ENCODE measurements at places on chromosomes 2 and 18.

DNA sequence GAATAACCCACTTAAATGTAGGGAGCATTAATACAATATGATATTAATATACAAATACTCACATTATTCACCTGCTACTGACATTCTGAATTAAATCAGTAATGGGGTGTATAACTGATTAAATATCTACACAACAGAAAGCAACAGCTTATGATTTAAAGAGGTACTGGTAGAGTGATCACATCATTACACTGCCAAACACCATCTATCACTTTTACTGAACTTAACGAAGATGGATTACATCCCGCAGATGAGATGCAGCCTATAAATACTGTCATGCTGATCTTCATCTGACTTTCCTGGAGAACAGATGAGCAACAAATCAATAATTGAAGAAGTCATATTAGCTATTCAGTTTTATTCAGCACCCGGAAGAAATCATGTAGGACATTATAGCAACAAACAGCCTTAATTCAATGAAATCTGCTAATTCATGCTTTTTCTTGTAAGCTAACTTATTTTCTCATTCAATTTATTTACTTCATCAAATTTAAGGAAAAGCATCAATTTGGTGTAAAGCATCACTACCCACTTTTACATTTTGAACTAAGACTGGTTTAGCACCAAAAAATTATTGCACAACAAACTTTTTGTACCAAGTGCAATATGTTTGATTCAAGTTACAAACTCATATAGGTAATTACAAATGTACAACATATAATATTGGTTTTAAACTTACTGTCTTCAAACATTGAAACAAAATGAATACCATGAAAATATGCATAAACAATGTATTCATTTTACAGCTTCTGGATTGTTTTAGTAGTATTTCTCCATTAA lies 1509.0 kb downstream of the LRP1B start:
- no peak for DNase-seq

- DNase-seq, result peak; percentile 8
Measured at GRCh38 chr2:26246818-26247217, 2.1 kb downstream of the HADHB start.

GRCh38 chr2:11154016-11154922 lies 998 bp upstream of the SLC66A3 start:
- no peak for DNase-seq

- no peak for DNase-seq
Measured at GRCh38 chr2:235968155-235968554, 200.0 kb downstream of the GBX2 start.

DNA sequence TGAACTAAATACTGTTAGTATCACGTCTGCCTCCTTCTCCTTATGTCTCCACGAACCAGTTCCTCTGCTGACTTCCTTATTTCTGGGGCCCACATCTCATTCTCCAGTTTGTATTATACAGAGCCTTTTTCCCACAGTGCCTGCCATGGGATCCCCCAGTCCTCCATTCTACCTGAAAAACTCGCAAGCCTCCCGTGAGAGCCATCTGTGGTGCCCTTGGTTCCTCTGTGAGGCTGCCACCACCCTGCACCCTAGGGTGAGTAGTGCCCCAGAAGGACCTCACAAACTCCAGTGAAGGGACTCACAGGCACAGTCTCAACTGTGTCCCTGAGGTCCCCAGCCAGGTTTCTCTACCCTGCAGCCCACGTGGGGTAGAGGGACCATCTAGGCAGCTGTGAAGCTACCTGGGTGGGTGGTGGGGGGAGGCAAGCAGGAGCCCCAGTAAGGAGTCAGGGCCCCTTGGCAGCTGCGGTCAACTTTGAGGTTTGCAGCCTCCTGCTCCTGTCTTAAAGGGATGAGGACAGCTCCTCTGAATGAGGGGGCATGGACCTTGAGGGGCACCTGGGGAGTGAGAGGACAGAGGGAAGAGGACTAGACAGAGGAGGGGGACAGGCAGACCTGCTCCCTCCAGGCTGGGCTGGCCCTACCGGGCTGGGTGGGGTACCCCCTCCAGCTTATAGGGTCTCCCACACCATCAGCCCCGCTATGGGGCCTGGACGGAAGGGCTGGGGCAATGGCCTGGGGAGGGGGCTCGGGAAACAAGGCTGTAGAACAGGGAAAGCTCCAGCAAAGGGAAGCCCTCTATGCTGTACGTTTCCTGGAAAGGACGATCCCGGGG lies 1.0 kb downstream of the PSTPIP2 start:
- no peak for DNase-seq

- DNase-seq, result no peak
Measured at GRCh38 chr2:120739438-120740090, 3.9 kb downstream of the GLI2 start.

DNA sequence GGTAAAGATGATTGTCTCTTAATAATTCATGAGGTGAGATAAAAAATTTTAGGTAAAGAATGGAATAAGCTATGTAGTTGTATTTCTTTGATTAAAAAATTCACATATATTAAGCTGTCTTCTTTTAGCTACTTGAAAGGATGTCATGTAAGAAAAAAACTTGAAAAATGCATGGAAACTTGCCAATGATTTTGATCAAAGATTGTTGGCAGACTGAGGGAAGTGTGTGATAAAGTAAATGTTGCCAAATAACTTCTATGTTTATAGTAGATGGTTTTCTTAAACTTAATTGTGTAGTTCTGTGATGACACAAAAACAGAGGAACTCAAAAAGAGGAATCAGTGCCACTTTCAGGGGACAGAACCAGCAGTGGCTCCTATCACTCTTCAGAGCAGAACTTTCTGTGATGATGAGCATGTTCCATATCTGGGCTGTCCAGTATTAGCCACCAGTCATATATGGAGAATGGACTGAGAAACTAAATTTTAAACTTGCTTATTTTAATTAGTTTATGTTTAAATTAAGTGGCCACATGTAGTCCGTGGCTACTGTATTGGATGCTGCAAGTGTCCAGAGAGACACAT lies 51.9 kb upstream of the SLC38A11 start:
- no peak for DNase-seq

DNA sequence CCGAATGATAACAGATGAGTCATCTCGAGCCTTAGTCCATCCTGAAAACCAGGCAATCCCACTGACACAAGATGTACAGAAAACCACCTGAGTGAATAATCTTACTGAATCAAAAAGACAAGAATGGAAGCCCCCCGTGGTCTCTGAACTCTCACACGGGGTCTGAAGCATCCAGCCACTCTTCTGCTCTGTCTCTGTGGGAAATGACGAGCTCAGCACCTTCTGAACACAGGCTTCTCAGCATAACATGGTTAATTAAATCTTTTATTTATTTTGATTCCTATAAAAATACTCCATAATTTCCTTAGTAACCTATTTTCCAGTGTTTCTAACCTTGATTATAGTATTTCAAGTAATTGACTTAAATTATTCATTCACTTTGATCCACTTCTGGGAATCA lies 203.7 kb downstream of the TMEM163 start:
- no peak for DNase-seq

- DNase-seq, result no peak
Measured at GRCh38 chr18:50559752-50560680, at the start of gene MAPK4. MAPK4 (plus strand) TSS chr18:50560087; CDS start chr18:50663959, 103,872 bp downstream.

DNA sequence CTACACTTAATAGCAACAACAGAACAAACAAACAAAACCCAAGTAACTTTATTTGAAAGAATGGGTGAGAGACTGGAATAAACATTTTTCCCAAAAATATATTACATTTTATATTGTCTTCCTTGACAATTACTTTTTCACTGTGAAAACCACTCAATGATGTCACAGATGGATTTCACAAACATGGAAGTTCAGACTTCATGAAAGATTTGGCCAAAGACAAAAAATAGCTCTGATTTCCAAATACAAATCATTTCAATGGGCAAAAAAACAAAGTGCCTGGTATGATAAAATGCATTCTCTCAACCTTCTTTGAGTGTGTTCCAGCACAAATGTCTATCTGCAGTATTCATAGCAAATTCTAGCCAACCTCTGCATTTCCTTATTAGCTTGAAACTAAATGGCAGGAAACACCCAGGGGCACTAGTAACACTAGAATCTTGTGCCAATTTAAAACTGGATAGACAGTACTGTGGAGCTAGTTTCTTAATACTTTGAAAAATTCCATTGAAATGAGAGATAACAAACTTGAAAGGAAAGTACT lies 28.5 kb upstream of the NAPG start:
- DNase-seq, result no peak

GRCh38 chr2:158586491-158586890 lies 129.7 kb downstream of the PKP4 start:
- DNase-seq, result no peak

DNA sequence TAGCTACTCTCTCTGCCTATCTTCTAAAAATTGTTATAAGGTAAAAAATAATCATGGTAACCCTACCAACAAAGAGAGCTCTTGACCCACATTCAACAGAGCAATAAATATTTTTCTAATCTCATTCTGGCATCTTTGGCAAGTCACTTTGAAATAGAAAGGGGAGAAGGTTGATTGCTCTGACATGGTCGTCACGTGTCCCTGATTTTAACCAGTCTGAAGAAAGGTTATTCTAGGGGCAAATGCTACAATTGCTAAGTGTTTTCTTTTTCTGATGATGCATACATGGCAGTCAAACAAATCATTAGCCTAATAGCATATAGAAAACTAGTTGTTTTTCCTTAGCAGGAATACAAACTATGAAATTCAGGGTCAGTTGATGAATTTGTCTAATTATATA lies 153.3 kb upstream of the MAP3K20 start:
- DNase-seq, result no peak

DNA sequence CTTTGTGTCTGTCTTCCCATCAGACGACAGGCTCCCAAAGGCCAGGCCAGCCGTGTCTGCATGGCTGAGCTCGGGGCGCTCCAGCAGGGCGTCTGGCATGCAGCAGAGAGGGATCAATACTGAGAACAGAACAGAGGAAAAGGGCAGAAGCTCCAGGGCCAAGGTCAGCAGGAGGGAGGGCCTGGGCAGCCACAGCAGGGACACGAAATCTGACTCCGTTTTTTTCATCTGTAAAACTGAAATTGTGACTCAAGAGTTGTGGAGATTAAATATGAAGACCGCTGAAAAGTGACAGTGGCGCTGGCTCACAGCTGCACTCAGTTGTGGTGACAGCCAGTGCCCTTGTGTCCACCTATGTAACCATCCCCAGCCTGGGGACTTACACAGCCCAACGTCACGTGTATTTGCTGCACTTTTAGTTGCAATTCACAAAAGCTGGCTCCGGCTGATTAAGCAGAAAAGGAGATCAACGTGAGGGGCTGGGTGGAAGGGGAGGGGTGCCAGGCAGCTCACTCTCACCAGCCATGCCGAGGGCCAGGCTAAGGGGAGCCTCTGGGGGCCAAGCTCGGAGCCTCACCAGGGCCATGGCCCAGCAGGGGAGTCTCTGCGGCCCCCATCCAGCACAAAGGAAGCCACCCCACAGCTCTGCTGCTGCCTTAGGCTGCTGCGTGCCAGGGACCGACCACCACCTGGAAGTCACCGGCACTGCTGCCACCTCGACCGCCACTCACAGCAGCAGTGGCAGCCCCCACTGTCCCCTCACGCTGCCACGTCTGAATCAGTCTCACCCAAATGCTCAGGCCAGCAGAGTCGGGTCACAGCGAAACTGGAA lies 74.7 kb downstream of the EIPR1 start:
- DNase-seq, result no peak

GRCh38 chr2:236662231-236663185 lies 92.9 kb downstream of the ACKR3 start:
- DNase-seq, result no peak

DNA sequence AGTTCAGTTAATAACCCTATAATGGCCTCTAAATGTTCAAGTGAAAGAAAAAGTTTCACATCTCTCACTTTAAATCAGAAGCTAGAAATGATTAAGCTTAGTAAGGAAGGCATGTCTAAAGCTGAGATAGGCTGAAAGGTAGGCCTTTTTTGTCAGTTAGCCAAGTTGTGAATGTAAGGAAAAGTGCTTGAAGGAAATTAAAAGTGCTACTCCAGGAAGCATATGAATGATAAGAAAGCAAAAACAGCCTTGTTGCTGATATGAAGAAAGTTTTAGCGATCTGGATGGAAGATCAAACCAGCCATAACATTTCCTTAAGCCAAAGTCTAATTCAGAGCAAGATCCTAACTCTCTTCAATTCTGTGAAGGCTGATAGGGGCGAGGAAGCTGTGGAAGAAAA lies 10.1 kb downstream of the PLCL1 start:
- no peak for DNase-seq

GRCh38 chr2:217077831-217078407 lies 218.1 kb upstream of the TNP1 start:
- no peak for DNase-seq

DNA sequence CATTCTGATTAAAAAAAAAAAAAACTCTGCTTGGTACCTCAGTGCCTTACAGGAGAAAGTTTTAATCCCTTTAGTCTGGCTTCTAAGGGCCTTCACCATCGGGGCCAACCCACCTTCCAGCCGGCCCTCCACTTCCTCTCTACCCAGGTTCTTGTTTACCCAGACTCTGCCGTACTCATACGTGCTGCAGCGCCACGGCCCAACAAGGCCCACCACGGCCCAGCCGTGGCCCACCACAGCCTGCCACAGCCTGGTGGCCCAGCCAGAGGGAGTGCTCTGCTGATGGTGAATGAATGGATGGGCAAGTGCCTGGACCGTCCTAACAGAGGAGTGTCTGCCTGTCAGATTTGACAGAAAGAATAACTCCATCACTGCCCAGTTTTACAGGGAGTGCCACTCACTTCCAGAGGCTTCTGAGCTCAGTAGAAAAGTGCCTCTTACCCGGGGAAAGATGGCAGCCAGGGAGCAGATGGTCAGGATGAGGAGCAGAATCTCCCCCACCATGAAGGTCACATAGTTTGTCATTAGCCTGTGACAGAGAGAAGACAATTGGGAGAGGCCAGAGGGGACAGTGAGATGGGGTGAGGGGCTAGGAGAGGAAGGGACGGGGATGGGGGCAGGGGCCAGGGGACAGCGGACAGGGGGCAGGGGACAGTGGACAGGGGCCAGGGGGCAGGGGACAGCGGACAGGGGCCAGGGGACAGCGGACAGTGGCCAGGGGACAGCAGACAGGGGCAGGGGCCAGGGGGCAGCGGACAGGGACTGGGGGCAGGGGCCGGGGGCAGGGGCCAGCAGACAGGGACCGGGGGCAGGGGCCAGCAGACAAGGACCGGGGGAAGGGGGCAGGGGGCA lies 38.2 kb downstream of the CENPO start:
- DNase-seq, result no peak

- DNase-seq, result peak; percentile 11
Measured at GRCh38 chr2:222424276-222424728, at the start of gene SGPP2. SGPP2 (plus strand) TSS chr2:222424543; CDS start chr2:222424603, 60 bp downstream.

DNA sequence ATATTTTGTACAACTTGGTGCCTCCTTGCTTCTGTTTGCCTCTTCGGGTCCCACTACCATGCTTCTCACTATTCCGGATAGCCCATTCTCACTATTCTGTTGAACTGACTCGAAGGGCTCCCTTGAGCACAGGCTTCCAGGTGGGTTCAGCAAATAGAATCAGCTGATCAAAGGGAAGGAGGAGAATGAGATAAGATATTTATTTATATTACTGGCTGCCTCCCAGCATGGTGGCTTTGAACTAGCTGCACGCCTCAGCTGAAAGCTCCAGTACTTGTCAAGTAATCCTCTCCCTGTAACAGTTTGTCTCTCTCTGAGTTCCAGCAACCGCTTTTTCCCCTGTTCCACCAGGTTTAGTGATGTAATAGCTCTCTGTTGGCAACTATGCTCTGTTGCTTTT lies 187.8 kb upstream of the HNRNPA3 start:
- DNase-seq, result no peak

All from stimulated activated CD4-positive, alpha-beta T cell treated with anti-CD3 and anti-CD28 coated beads, Interleukin-4, amount 100 ng/mL, for 24 hours (primary cell).